Subcutaneous adipose tissue (tissue), 4 donors: ENCODE measurements at places on chromosomes 4 and X. TPM values are rescaled to one million over a fixed set of nuclear protein-coding genes. Genes with fewer than 3 reads are reported as not detected.

TEC gene
- total RNA-seq: 6.2 TPM

SNCA gene
- 8.2 TPM for total RNA-seq

GPC3 gene
- 92.0 TPM for total RNA-seq

TEX13D gene
- not detected for total RNA-seq

PRKG2 gene
- total RNA-seq: 0.44 TPM

DGKK gene
- not detected for total RNA-seq

DMRTC1 gene
- not detected for total RNA-seq

UGT2A2 gene
- total RNA-seq: not detected

P2RY10 gene
- total RNA-seq: not detected

CCKAR gene
- not detected for total RNA-seq
